Activated CD4-positive, alpha-beta T cell treated with anti-CD3 and anti-CD28 coated beads, Interleukin-2, amount 10 ng/mL, durations not matched to agents 24 days and 14 days (primary cell): ENCODE measurements at places on chromosomes 12 and 14.
A peak's percentile ranks its signal among the peaks of the same experiment; 100 is the strongest.

- DNase-seq: no peak
These were observed 70.2 kb upstream of the NCOR2 start for GRCh38 chr12:124637581-124637981.

GRCh38 chr12:585062-586061 is 77.9 kb downstream of the NINJ2 start:
- DNase-seq: no peak

DNA sequence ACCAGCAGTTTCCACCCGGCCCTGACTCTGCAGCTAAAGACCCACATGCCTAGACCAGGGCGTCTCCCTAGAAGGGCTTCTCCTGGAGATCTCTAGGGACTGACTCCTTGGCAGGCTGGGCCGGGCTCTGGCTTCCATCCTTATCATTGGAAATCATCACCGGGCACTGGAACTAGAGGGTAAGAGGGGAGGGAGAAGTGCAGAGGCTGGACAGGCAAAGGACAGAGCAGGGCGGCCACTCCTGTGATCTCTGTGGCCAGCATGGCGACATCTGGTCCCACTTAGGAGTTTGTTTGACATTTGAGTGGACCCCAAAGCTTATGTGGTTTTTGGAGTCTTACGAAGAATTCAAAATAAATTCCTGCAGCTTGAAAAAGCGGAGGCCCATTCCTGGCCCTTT is 7.1 kb downstream of the LTBP2 start:
- DNase-seq: no peak

- no peak for DNase-seq
These were observed 71.8 kb downstream of the IQSEC3 start for GRCh38 chr12:138171-138897.

DNA sequence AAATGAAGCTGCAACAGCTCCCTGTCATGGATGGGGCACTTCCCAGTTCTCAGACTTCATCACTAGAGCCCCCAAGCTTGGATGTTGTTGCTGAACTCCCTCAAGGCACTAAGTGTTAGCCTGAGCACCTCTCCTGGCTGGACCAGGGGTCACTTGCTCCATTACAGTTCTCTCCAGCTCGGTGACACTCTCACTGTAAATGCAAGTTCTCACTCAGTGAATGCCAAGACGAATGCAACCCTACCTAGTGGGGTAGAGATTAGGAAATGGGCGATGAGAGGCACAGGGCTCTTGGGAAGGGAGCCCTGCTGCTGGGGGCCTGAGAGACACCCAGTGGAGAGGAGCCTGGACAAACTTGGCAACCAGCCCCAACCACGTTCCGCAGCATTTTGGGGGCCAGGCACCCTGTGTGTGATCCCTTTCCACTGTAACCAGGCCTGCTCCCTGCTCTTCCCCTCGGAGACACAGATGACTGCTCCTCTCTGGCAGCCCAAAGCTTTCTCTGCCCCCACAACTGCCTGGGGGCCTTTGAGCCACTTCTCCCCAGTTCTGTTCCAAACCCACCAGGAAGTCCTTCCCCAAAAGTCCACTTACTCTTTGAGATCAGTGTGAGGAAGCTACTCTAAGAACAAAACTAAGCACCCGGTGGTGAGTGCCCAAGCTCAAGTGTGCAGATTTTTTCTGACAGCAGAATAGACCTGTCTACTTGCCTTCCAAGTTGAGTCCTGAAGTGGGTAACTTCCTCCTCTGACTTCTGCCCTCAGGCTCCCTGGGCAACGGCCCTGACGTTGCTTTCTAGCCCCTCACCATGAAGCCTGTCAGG is 8.0 kb upstream of the SELPLG start:
- DNase-seq: no peak

DNA sequence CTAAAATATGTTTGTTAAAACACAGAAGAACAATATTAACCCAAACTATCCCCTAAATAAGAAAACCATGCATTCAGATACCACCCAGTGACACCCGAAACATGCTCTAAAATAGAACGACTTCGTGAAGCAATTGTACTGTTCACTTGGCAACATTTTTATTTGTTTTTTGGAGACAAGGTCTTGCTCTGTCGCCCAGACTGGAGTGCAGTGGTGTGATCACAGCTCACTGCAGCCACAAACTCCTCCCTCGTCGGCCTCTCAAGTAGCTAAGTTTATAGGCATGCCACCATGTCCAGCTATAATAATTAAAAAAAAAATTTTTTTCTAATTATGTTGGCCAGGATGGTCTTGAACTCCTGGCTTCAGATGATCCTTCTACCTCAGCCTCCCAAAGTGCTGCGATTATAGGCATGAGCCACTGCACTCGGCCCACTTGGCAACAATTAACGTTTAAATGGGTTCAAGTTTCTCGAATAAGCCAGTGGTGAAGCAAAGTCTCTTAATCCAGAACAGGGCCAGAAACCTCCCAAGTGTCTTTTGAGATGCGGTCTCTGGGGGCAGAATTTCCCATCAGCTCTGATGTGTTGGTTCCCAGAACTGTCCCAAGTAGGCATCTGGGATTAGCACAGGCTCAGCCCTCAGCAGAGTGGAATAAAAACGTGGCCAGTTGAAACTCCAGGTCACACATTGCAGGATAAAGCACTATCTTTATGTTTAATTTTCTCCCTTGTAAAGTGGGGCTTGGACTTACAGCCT is 74.5 kb downstream of the TMCC3 start:
- no peak for DNase-seq

DNA sequence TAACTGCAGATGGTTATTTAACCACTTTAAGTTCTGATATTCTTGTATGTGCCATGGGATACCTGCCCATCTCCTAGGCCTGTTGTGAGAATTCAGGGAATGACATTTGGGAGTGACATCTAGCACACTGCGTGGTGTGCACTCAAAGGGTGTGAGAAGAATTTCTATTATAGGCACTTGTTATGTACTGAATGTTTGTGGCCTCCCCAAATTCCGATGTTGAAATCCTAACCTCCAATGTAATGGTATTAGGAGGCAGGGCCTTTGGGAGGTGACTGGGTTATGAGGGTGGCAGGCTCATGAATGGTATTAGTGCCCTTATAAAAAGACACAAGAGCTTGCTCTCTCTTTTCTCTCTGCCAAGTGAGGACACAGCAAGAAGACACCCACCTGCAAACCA is 27.6 kb downstream of the VCPKMT start:
- DNase-seq: no peak

DNA sequence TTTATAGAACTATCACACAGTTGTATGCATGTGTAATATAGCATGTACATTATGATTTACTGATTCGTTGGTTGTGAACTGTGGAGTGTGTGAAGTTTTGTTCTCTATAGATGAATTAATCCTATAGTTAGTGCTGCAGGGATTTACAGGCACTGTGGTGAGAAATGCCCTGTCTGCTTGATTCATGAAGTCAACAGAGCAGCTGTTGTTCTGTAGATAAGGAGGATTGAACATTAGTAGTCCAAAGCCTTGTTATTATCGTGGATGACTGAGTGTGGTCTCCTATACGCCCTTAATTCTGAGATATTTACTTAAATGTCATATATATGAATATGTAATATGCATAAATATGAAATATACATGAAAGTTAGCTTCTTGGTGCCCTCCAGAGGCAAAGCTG is 98.3 kb downstream of the DNAH10 start:
- DNase-seq: no peak

DNA sequence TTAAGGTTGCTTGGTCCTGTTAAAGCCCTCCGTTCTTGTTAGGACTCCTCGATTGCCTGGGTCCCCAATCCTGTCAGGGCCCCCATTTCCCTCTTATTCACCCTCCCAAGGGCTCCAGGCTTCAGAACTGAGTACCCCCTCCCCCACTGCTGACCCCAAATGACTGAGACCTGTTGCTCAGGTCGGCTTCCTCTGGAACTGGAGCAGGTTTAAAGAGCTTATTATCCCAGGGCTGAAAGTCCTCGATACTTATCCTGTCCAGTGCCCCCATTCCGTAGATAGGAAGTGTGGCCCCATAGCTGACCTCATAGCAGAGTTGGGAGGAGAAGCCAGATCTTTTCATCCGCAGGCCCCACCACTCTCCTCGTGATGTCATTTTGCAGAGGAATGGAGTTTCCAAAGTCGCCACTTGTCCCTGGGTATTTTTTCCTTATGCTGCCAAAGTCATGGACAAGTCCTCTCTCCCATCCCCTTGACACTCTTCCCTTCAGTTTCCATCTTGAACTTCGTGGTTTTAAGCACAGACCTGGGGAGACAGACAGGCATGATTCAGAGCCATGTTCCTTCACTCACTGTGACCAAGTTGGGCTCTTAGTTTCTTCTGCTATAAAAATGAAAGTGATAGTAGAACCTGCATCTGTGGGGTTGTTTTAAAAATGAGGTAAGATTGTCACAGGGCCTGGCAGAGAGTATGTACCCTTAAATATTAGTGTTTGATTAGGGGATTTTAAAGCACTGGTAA is 1.2 kb downstream of the USP30 start:
- peak; percentile 82 for DNase-seq

- no peak for DNase-seq
These were observed 384 bp upstream of the SMUG1 start for GRCh38 chr12:54189198-54189539.

DNA sequence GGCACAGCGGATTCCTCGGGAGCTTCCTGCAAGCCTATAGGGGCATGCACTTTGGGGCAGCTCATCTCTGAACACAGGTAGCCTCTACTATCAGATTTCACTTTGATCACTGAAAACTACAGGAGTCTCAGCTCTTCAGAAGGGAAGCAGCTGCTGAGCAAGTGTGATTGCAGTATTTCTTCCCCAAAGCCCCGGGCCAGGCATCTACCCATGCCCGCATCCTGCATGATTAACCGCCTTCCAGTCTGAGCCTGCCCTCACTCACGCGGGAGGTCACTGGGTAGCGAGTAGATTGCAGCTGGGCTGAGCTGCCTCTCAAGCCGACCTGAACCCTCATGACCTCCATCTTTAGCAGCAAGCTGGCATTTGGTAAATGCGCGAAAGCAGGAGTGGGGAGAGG is 334.7 kb downstream of the DPF3 start:
- no peak for DNase-seq

DNA sequence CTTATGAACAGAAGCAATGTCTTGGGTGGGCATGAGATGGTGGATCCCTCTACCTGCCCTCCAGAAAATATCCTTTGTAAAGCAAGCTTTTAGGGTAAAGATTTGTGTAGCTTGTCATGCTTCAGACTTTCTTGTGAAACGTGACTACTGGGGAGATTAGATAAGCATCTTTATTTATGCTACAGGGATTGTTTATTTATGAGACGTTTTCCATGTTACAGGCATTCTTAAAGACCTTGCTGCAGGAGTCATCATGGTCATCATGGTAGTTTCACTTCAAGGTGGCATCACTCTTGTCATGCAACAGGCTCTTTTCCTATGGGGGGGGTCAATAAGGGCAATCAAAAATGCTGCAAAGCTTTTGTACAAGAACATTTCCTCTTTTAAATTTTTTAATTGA is 8.2 kb upstream of the MIS18BP1 start:
- DNase-seq: no peak

- DNase-seq: no peak
These were observed 716 bp downstream of the TMEM179 start for GRCh38 chr14:104603711-104604401.

GRCh38 chr12:2317772-2318171 is 265.0 kb downstream of the CACNA1C start:
- DNase-seq: no peak

DNA sequence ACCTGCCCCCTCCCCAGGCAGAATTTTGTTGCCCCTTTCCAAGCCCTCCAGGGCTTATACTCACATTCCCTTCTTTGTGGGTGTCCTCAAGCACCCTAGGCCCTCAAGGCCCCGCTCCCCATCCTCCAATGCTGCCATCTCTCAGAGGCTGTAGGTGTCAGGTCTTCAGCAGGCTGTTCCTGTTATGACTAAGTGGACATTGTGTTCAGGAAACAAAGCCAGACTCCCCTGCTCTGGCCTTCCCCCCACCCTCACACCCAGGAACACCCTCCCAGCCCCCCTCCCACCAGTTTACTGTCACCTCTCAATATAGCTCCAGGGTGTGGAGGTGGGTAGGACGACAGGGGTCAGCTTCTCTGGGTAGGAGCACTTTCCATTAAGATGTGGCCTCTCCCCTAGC is 1.4 kb upstream of the MYH6 start:
- no peak for DNase-seq

- DNase-seq: peak; percentile 65
These were observed 28.6 kb upstream of the HSP90B1 start for GRCh38 chr12:103901518-103902173.

- no peak for DNase-seq
These were observed 27.3 kb downstream of the SPTLC2 start for GRCh38 chr14:77589099-77589498.

DNA sequence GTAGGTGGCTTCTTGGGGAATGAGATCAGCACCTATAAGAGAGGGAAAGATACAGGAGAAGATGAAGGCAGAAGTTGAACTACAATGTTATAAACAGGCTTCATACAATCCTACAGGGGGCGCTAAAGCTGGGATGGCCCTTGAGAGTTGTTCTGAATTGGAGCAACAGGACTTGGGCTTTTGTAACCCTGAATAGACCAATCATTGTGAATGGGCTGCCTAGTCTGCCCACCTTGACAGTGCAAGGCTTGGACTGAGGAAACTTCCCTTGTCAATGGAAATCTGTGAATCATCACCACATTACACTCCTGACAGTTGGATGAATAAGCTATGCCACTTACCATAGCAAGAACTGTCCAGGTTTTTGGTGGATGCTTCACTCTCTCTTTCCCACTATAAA is 306.1 kb downstream of the KCNC2 start:
- DNase-seq: no peak

- no peak for DNase-seq
These were observed 24.6 kb downstream of the ZFP36L1 start for GRCh38 chr14:68768316-68768715.

- no peak for DNase-seq
These were observed 69.0 kb downstream of the ZFP36L1 start for GRCh38 chr14:68723808-68724268.

DNA sequence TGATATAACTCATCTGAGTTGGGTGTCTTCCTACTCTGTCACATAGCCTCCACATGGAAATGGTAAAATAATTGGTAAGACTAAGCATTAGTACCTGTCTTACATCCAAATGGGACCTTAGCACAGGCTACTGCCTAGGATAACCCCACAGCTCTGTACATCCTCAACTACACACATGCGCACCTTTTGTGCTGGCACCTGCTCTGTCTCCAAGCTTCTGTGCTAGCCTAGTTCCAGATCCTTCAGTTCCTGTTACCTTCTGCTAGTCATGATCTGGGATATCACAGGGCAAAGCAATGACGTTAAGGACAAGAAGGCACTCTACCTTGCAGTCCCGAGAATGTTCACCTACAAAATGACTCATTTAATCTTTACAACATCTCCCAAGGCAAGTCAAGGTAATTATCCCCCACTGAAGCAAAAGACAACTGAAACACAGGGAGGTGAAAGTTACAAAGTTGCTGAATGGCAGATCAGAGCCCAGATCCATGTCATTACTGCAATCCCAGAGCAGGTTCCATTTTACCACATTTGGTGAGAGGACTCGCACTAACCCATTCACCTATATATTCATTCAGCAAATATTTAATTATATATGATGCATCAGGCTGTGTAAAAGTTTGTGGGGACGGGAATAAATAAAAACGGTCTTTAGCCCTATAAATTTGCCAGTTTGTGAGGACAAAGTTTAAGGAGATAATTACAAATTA is 61.7 kb downstream of the PPM1H start:
- no peak for DNase-seq
